ENCODE measurements at places on chromosomes 2 and 18. TPM values are rescaled to one million over a fixed set of nuclear protein-coding genes. Genes with fewer than 3 reads are reported as not detected.

The SIGLEC15 gene
- 0.91 TPM for total RNA-seq

The ELMOD3 gene
- total RNA-seq, result 26.6 TPM

The TBR1 gene
- total RNA-seq, result not detected

The CROCC2 gene
- 0.13 TPM for total RNA-seq

The C2orf66 gene
- 0.30 TPM for total RNA-seq

The CHN1 gene
- total RNA-seq, result 23.0 TPM

The DNER gene
- 0.45 TPM for total RNA-seq

The DYNC2LI1 gene
- 24.6 TPM for total RNA-seq

The STK16 gene
- 22.6 TPM for total RNA-seq

The HRH4 gene
- 0.10 TPM for total RNA-seq

The SLC14A1 gene
- 44.8 TPM for total RNA-seq

The CDH7 gene
- 0.19 TPM for total RNA-seq

The CD8A gene
- total RNA-seq, result 2.9 TPM

The MARS2 gene
- 3.7 TPM for total RNA-seq

The VIT gene
- 10.0 TPM for total RNA-seq

The CFAP53 gene
- total RNA-seq, result 0.49 TPM

The MYL12B gene
- total RNA-seq, result 259 TPM

The NOL4 gene
- not detected for total RNA-seq

The HJURP gene
- 1.1 TPM for total RNA-seq

The COQ10B gene
- 26.0 TPM for total RNA-seq

The ALPP gene
- not detected for total RNA-seq

The ERMN gene
- total RNA-seq, result 0.36 TPM

The ATL2 gene
- 50.0 TPM for total RNA-seq

The IL1R1 gene
- total RNA-seq, result 135 TPM

The FNDC4 gene
- total RNA-seq, result 12.1 TPM

The ICOS gene
- total RNA-seq, result 0.49 TPM

The CTIF gene
- total RNA-seq, result 113 TPM

The VAMP8 gene
- total RNA-seq, result 43.5 TPM

The ANKRD29 gene
- 28.6 TPM for total RNA-seq

The CNDP1 gene
- not detected for total RNA-seq

The CRYGD gene
- total RNA-seq, result not detected

The ATP6V1B1 gene
- total RNA-seq, result not detected

The CHRNG gene
- total RNA-seq, result not detected

The MYCN gene
- 0.45 TPM for total RNA-seq

The TCF23 gene
- total RNA-seq, result 0.39 TPM

The CXCR4 gene
- total RNA-seq, result 18.1 TPM

The DNAH6 gene
- 0.42 TPM for total RNA-seq

The MGAT4A gene
- total RNA-seq, result 65.8 TPM

The NCKAP5 gene
- 7.5 TPM for total RNA-seq

The NLRC4 gene
- total RNA-seq, result 4.2 TPM

The ARHGEF4 gene
- 2.7 TPM for total RNA-seq

The GPR39 gene
- 0.42 TPM for total RNA-seq

The CD226 gene
- 3.2 TPM for total RNA-seq

The HOXD4 gene
- total RNA-seq, result 7.7 TPM

The IL1R2 gene
- total RNA-seq, result 3.3 TPM

All from aorta (tissue), 5 donors.